ENCODE measurements at places on chromosomes 2 and 18. TPM values are rescaled to one million over a fixed set of nuclear protein-coding genes. Genes with fewer than 3 reads are reported as not detected.

DNA sequence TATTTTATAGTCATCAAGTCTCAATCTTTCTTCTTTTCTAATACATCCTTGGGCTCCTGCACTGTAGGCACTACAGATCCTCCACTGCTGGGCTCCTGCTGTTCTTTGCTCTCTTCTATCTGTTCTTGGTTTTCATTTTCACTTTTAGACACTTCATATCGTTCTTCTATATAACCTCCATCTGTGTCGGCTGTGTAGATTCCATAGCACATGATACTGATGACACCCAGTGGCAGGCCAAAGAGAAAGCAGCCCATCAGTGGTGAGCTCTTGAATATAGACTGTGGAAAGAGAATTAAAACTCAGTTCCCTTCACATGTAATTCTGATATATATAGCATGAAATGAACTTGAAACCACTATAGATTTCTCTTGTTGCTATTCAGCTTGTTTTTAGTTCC lies 38.0 kb downstream of the TMX3 start:
- H3K4me1 ChIP-seq, result no peaks in the 10 kb centered on the region
- no peaks in the 10 kb centered on the region for H3K36me3 ChIP-seq
- H3K27ac ChIP-seq, result no peak overlapping the region
- H3K4me3 ChIP-seq, result no peak overlapping the region

DNA sequence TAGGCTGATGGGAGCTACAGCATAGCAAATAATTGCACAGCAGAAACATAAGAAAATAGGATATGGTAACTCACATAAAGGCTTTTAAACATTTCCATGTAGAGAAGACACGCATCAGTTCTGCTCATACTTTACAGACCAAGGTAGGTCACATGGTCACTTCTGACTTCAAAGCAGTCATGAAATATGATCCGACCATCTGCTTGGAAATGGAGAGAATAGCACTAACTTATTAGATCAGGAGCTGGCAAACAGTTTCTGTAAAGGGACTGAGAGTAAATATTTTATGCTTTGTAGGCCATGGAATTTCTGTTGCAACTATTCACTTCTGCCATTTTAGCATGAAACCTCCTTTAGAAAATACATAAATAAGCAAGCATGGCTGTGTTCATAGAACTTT lies 936.6 kb upstream of the FANCL start:
- H3K27me3 ChIP-seq, result no peaks in the 10 kb centered on the region
- H3K4me1 ChIP-seq, result no peaks in the 10 kb centered on the region
- no peak overlapping the region for H3K4me3 ChIP-seq
- no peak for DNase-seq
- H3K36me3 ChIP-seq, result no peaks in the 10 kb centered on the region
- no peak overlapping the region for H3K27ac ChIP-seq

DNA sequence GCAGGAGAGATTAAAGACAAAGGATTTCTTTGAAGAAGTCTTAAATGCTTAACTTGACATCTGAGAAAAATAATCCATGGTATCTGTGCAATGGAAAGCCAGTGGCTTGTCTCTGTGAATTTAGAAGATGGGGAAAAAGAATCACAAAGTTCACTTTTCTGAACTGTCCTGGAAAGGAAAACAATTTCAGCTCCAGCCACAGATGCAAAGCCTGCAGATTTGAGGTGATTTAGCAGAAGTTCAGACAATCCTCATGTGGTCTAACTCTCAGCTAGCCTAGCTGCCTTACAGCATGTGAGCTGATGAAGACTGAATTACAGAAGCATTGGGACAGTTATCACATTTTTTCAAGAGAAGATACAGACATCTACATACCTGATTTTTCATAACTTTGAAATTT lies 126.7 kb upstream of the ITGB6 start:
- no peak overlapping the region for H3K4me3 ChIP-seq
- peaks cover 42% of the 10 kb centered on the region for H3K4me1 ChIP-seq
- no peaks in the 10 kb centered on the region for H3K27me3 ChIP-seq

The DPP4 gene
- 57.2 TPM for total RNA-seq

The NBAS gene
- total RNA-seq, result 58.7 TPM

DNA sequence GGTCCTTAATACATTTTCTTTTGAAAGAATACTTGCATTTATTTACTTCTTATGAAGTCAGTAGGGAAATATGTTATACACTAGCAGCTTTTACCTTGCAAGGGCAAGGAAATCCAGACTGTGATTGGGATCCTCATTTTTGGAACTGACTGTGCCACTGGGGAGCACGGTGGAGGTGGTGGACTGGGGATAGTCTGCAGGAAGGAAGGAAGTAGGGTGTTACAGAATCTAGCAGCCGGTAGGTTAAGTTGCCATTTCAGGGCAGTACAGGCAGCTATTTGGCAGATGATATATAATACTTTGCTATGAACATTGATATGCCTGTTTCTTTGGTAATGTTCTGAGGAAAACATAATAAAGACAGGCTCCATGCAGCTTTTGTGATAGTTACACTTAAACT lies 238.3 kb downstream of the PHLPP1 start:
- no peaks in the 10 kb centered on the region for H3K4me1 ChIP-seq
- H3K36me3 ChIP-seq, result peaks cover 34% of the 10 kb centered on the region
- no peak overlapping the region for H3K27ac ChIP-seq
- no peak for DNase-seq
